ENCODE measurements at places on chromosomes 3 and 15. TPM values are rescaled to one million over a fixed set of nuclear protein-coding genes. Genes with fewer than 3 reads are reported as not detected.

The LRRC31 gene
- total RNA-seq = not detected

The ZNF385D gene
- total RNA-seq = 1.8 TPM

The KIF7 gene
- 1.1 TPM for total RNA-seq

The APPL1 gene
- 31.8 TPM for total RNA-seq

The HTR3C gene
- not detected for total RNA-seq

The MAPKAPK3 gene
- total RNA-seq = 2.6 TPM

The CFAP44 gene
- total RNA-seq = 0.22 TPM

The C15orf39 gene
- 3.6 TPM for total RNA-seq

The ABCC5 gene
- total RNA-seq = 8.9 TPM

The GORASP1 gene
- 22.4 TPM for total RNA-seq

The USP50 gene
- total RNA-seq = 0.22 TPM

The MOBP gene
- total RNA-seq = not detected

The ZDHHC23 gene
- total RNA-seq = 20.6 TPM

The WDR72 gene
- total RNA-seq = not detected

The ESYT3 gene
- total RNA-seq = not detected
